Activated CD8-positive, alpha-beta memory T cell treated with anti-CD3 and anti-CD28 coated beads, Interleukin-2, amount 10 ng/mL, durations not matched to agents 7 days and 5 days (primary cell): ENCODE measurements at places on chromosomes 12 and 14. TPM values are rescaled to one million over a fixed set of nuclear protein-coding genes. Genes with fewer than 3 reads are reported as not detected.

DNA sequence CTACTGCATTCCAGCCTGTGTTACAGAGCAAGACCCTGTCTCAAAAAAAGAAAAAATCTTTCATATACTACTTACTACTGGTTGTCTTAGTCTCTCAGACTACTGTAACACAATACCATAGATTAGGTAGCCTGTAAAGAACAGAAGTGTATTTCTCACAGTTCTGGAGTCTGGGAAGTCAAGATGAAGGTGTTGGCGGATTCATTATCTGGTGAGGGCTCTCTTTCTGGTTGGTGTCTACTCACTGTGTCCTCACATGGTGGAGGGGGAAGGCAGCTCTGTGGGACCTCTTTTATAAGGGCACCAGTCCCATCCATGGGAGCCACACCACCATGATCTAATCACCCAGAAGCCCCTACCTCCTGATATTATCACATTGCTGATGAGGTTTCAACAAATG is 14.4 kb downstream of the WDR20 start:
- DNase-seq: no peak
- peaks cover 8% of the 10 kb centered on the region for H3K4me1 ChIP-seq
- H3K4me3 ChIP-seq: no peak overlapping the region
- H3K27ac ChIP-seq: no peak overlapping the region

DNA sequence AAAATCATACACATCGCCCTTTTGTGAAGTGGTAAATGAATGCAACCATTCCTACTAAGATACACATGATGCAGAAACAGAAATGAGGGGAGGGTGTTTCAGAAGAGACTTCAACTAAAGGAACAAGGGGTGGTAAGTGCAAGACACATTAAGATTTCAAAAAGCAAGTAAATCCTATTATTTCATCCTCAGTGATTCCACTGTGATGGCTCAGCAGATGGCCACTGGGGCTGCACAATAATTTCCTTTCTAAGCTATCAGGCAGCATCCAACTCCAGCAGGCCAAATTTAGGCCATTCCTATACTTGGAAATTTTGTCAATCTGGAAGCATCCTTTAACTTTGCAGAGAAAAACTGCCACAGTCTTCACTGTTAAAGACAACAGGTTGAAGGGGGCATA is 272.4 kb downstream of the NELL2 start:
- DNase-seq: no peak
- peaks cover 2% of the 10 kb centered on the region for H3K36me3 ChIP-seq
- H3K27ac ChIP-seq: no peak overlapping the region
- no peaks in the 10 kb centered on the region for H3K4me1 ChIP-seq

DNA sequence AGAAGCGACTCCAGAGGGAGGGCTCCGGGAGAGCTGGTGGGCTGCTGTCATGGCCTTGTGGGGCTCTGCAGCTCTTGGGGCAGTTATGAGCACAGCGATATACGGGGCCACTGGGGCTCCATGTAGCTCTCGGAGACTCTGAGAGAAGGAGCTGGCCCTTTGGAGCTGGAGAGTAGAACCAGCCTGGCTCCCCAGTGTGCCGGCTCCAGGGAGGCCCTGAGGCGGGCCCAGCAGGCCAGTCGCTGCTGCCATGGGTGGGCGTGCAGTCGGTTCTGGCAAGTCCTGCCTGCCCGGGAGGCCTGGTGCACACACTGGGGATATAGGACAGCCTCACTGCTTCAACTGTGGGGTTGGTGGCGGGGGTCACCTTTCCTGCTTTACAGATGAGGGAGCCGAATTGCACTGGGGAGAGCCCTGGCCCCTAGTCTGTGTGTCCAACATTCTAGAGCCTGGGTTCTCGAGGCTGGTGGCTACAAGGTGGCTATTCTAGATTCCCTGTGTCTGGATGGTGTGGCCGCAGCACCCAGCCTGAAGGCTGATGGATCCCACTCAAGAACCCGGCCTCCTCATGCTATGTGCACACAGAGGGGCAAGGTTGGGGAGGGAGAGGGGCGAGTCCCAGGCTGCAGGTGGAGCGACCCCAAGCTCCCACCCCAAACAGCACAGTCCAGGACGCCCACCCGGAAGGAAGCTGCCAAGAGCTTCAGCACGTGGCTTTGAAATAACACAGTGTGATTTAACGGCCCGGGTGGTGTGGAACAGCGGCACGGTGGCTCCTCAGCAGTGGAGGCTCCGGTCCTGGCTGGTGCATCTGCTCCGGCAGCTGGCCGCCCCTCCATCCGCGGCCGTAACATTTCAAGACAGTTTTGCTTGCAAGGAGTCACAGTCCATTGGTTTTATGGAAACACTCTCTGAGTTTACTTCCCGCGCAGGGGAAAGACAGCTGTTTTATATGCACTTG is 188.3 kb upstream of the C14orf180 start:
- no peaks in the 10 kb centered on the region for H3K27me3 ChIP-seq
- peak; percentile 38 for DNase-seq
- H3K4me1 ChIP-seq: peaks cover 36% of the 10 kb centered on the region
- H3K27ac ChIP-seq: peak overlapping the region; percentile 47
- no peak overlapping the region for H3K4me3 ChIP-seq

- no peaks in the 10 kb centered on the region for H3K4me1 ChIP-seq
- DNase-seq: no peak
- H3K27ac ChIP-seq: no peak overlapping the region
- no peaks in the 10 kb centered on the region for H3K36me3 ChIP-seq
These were observed 20.6 kb upstream of the LRP1-AS start for GRCh38 chr12:57168058-57168457.

DNA sequence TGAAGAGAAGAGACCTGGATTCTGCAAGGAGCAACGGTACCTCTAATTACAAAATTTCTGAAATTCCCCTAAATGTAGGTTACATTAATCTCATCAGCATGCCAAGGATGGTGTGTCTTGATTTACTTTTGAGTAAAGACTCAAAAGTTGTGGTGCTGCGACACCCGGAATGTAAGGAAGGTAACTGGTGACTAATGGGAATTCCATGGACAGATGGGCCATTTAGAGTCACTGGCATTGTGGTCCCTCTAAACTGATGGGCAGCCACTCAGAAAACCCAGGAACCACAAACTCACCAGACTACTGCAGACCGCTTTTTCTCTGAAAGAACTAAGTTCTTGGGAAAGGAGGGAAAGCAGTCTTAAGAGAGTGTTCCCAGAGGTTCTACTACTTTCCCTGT is 32.8 kb downstream of the GRIN2B start:
- no peak for DNase-seq
- H3K27ac ChIP-seq: no peak overlapping the region
- no peaks in the 10 kb centered on the region for H3K4me1 ChIP-seq
- no peaks in the 10 kb centered on the region for H3K36me3 ChIP-seq
- no peak overlapping the region for H3K4me3 ChIP-seq
- peaks cover 1% of the 10 kb centered on the region for H3K27me3 ChIP-seq

PRR4 gene
- total RNA-seq: 1.3 TPM
